ENCODE measurements at places on chromosomes 5 and 9.
A peak's percentile ranks its signal among the peaks of the same experiment; 100 is the strongest.

DNA sequence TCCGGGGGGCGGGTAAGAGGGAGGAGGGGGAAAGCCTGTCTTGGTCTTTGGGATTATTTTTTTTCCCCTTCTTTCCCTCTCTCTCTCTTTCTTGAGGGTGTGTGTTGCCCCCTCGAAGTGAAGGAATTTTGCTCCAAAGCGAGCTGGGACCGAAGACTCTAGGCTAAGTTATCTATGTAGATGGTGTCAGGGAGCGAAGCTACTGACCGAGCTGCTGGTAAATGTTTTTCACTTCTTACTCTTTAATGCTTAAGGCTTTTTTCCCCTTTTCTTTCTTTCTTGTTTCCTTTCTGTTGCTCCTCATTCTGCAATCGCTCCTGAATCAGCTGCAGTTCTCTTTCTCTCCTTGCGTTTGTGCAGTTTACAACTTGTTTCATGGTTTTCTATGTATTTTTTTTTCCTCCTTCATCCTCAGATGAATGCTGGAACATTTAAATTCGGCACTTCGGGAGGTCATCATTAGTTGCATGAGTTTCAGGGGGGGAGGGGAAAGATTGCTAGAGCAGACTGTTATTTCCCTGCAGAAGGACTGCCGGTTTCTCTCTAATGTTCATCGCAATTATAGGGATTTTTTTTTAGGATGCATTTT is 1312.0 kb upstream of the WWC1 start:
- DNase-seq = no peak

- no peak for DNase-seq
Observed at GRCh38 chr9:18362901-18363685, 110.9 kb upstream of the ADAMTSL1 start.

GRCh38 chr9:5493679-5494511 is 16.4 kb upstream of the PDCD1LG2 start:
- peak; percentile 25 for DNase-seq

DNA sequence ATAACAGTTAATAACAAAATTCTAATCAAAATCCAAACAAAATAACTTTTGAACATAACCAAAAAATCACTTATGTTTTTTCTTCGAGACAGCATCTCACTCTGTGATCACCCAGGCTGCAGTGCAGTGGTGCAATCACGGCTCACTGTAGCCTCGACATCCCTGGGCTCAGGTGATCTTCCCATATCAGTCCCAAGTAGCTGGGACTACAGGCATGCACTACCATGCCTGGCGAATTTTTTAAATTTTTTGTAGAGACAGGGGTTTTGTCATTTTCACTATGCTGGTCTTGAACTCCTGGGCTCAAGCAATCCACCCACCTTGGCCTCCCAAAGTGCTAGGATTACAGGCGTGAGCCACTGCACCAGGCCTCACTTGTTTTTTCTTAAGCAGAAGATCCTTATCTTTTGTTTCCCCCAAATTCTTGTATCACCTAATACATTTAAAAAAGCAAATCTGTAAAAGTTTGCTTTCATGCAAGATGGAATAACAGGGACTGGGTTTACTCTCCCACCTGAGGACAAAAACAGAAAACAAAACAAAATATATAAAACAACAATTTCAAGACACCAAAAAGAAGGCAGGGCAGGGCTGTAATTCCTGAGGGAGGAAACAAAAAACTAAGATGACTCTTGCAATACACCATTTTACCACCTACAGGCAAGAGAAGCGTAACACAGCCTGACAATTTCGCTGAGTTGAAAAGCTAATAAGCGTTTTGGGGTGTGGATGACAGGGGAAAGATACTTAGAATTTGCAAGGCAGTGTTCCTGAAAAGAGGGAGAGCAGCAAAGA is 71.4 kb downstream of the RAPGEF6 start:
- no peak for DNase-seq

DNA sequence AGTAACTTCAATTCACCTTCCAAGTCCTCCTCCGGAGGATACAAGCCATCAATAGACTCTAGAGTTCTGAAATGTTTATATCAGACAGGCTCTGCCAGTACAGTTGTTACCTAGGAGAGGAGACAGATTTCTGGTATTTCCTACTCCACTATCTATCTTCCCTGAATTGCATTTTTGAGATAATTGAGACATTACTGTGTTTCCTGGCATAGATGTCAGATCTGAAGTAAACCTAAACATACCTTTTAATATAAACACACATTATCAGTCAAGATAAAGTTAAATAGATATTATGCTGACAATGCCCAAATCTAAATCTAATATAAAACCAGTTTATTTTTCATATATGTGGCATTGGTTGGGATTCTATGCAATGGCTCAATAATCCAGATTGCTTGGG is 8.2 kb upstream of the TYRP1 start:
- DNase-seq = no peak

- no peak for DNase-seq
Observed at GRCh38 chr5:37375091-37375490, 4.0 kb upstream of the WDR70 start.

DNA sequence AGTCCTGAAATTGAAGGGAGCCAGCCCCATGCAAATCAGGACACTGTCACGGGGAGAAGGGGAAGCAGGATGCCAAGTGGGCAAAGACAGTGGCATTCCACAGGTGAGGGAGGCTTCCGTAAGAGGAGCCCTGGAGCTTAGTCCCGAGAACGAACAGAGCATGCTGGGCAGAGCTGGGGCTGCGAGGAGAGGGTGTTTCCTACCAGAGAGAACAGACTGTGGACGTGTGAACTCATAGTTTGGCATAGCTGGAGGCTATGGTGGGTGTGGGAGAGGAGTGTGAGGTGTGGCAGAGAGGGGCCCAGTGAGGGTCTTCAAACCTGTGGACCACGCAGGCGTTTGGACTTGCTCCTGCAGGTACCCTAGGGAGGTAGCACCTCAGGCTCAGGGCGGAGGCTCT is 102.8 kb upstream of the SMIM23 start:
- no peak for DNase-seq

DNA sequence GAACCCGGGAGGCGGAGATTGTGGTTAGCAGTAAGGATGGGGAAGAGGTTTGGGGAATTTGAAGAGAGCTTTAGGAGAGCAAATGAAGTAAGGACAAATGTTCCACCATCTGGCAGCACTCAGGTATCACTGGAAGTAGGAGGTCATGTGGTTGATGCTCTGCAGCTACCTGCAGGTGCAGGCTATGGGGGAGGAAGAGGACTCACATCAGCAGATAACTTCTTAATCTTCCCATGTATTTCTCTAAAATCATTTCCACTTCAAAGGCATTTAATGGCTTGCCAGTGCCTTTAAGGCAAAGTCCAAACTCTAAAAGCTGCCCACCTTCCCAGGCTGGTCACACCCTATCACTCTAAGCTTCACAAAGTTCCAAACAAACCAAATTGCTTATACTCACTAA is 8.1 kb upstream of the HAVCR1 start:
- no peak for DNase-seq

GRCh38 chr9:110978516-110978915 is 59.8 kb downstream of the LPAR1 start:
- DNase-seq = no peak
